ENCODE measurements at places on chromosomes 5 and 9.

GRCh38 chr9:134275375-134275774 is 50.9 kb upstream of the RXRA start:
- DNase-seq, result no peak

- DNase-seq, result no peak
Measured at GRCh38 chr5:160467555-160468362, 46.1 kb downstream of the PTTG1 start.

DNA sequence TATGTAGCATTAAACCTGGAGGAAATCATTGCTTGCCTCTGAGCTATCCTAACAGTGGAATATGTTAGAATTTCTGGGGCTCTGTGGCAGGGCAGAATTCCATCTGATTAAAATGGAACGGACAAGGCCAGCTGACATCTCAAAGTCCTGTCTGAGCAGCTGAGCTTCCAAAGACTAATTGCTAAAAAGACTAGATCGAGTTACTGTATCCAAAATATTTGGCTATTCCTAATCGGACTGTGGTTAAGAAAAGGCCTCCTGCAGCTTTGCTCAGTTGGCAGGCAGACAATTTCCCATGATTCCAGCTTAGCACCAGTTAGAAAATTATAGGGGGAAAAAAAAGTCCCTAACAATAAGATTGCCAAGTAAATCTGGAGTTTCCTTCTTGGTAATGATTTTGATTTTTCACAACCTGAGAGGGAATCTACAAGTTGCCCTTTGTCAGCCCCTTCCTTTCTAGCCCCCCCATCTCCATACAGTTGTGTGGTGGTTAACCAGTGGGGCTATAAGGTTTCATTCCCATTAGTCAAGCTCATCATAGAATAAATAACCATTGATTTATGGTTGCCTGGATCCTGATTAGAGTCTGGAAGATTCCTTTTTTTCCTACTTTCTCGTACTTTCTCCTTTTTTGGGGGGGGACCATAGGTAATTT is 26.4 kb downstream of the PTGR1 start:
- peak; percentile 34 for DNase-seq

DNA sequence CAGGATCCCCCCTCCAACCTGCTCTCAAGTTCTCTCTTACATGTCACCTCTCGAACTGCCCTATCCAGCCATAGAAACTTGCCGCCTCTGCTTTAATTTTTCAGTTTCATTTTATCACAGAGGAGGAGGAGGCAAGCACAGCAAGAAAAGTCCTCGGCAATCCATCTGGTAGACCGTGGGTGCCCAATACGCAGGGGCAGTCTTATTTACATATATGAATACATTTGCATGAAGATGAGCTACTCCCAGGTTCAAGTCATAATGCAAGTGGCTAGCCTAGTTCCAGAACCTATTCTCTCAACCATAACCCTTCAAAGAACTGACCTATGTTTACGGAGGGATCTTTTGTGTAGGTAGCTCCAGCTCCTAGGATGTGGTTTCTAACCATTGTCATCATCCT is 223.2 kb upstream of the PANK3 start:
- no peak for DNase-seq

GRCh38 chr5:14234204-14234603 is 91.1 kb downstream of the TRIO start:
- no peak for DNase-seq
